ENCODE measurements at places on chromosomes 2 and 18.

GRCh38 chr2:166032361-166032760 is 78.8 kb upstream of the TTC21B start:
- DNase-seq = no peak

GRCh38 chr2:11540996-11541692 is 7.3 kb downstream of the GREB1 start:
- DNase-seq = peak; percentile 76

DNA sequence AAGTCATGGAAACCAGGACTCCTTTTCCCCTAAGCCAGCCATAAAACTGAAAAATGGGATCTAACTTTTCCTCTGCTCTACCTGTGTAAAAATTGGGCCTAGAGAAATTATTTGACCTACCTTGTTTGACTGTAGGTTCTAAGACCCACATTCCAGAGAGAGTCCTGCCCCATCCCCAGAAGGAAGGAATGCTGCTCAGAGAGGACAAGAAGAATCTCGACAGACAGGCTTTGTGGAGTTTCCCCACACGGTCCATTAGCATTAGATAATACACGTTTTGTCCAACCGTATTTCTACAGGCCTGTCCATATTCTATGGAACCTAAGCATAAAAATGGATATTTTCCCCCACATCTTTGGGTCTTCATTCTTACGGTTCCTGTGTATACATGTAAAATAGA is 403.3 kb downstream of the METTL4 start:
- no peak for DNase-seq

GRCh38 chr2:8535821-8536685 is 145.8 kb upstream of the ID2 start:
- no peak for DNase-seq

DNA sequence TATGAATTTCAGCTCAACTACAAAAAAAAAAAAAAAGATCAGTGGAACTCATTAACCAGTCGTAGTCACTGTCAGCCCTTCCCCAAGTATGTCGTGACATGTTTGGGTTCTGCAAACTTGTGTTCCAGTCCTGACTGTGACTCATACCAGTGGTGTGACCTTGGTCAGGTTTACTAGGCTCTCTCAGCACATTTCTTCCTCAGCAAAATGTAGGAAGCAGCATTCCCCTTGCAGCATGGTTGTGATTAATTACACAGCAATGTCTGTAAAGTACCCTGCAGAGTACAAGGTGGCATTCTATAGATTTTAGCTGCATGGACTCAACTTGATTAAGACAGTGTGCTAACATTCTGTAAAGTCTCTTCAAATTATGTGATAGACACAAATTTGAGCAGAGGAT is 156.9 kb downstream of the LAMA1 start:
- no peak for DNase-seq

DNA sequence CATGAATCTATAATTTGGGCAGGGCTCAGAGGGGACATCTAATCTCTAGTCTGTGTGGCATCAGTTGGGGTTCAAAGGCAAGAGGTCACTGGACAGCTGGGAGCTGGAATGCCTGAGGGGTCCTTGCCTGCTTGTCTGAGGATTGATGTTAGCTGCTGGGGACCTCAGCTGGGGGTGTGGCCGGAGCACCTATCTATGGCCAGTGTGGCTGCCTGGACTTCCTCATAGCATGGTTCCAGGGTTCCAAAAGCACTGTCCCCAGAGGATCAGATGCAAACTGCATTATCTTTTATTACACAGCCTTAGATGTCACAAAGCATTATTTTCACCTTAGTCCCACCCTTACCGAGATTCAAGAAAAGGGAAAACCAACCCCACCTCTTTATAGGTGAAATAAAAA is 38.6 kb upstream of the YPEL5 start:
- DNase-seq = no peak

GRCh38 chr2:149148194-149149006 is 109.9 kb downstream of the LYPD6B start:
- DNase-seq = no peak

DNA sequence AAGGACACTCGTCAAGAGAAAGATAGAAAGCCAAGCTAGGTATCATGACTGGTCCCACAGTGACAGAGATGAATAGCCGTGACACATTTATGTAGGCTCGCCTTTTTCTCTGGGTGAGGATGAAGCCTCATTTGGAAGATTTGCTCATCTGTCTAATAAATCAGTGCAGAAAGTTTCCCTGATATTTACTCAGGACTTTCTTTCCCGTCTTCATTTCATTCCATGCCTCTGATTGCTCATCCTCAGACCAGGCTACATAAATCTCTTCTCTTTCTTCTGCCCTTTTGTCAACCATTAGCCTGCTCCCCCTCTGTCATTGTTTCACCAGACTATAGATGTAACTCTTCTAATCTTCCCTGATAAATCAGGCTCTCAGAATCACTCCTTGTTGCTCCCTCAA is 361.8 kb upstream of the MEIS1 start:
- no peak for DNase-seq

- no peak for DNase-seq
These were observed 7.9 kb upstream of the NR4A2 start for GRCh38 chr2:156340377-156340776.

Data from DMS79 treated with DMSO at 0.1 percent for 48 hours (cell line).